Vagina (tissue), 2 donors: ENCODE measurements at places on chromosomes 2 and 18. TPM values are rescaled to one million over a fixed set of nuclear protein-coding genes. Genes with fewer than 3 reads are reported as not detected.

Gene ATP6V1B1
- not detected for total RNA-seq

DNA sequence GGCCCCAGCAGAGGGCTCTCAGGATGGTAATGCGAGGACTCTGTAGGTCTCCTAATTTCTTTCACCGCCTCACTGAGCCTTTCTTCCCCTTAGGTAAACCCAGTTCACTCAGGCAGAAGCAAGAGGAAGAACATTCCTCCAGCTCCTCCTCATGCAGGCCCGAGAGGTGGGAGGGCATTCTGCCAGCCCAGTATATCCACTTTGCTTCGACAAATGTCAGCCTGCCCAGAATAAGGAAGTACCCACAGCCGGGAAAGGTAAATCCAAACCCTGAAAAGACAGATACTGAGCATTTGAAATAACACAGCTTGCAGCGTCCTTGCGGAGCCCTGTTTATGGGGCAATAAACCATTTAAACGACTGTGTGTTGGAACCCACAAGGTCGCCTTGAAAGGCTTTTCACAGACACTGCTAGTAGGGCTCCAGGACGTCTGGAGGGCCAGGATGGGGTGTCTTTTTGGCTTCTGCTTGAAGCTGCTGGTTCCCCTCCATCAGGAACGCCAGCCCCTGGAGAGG is 63.0 kb upstream of the STPG4 start:
- no peak for DNase-seq

GRCh38 chr2:60966507-60967405 is 50.8 kb upstream of the PEX13 start:
- DNase-seq = no peak

Gene CNOT9
- total RNA-seq = 46.4 TPM

Gene GNLY
- 3.2 TPM for total RNA-seq

GRCh38 chr2:239365071-239365781 is 35.6 kb downstream of the HDAC4 start:
- no peak for DNase-seq
